ENCODE measurements at places on chromosomes 3 and 15.

- peak; percentile 7 for DNase-seq
These were observed 160.5 kb upstream of the CHRNA7 start for GRCh38 chr15:31869686-31870307.

DNA sequence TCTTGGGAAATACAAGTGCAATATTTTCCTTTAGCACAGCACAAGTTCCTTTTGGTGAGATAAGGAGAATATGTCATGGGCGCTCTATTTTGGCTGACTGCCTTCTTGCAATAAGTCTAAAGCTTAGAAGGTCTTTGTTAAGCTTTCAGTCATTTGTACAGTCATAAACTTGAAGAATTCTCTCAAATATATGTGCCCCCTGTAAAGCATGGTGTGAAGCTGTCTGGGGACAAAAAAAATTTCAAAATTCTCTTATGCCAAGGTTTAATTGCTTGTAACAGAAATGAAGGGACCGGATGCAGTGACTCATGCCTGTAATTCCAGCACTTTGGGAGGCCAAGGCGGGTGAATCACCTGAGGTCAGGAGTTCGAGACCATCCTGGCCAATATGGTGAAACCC is 21.7 kb upstream of the ARID3B start:
- no peak for DNase-seq

GRCh38 chr3:101039285-101039684 is 46.1 kb upstream of the ABI3BP start:
- no peak for DNase-seq

GRCh38 chr15:83205725-83206324 is 1.8 kb downstream of the HDGFL3 start:
- DNase-seq: peak; percentile 9

DNA sequence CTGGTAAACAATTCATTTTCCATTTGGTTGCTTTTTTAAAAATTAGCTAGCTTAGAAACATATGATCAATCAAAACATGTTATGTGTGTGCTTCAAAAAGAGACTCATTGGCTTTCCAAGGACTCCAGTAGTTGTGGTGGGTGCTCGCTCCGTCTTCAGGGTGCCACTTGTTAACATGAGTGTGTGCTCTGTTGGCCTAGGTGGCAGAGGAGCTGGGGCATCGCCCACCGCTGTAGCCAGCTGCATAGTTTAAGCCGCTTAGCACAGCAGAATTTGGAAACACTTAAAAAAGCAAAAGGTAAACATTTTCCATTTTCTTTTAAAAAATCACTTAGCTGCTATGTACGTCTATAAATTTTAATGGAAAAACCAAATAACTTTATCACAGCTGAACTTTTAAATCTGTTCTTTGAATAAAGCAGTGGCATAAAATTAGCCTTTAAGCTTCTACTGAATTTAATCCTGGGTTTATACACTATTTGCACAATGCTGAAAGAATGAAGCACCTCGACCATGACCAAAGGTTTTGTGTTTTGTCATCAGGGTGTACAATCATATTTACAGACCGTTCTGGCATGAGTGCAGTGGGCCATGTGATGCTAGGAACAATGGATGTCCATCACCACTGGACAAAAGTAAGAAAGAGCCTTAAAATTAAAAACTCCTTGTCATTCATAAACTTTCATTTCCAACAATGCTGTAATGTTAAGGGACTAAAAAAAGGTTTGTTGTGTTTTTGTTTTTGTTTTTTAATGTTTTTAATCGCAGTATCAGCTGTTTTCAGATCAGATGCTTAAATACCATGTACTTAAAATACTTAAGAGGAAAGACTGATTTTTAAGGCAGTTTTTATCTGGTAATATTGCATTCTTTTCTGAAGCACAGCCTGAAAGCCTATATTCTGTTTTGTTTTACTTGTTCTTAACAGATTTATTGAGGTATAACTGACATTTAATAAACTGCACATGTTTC is 57.9 kb downstream of the TCAIM start:
- DNase-seq: no peak

GRCh38 chr3:13528217-13528867 is 20.6 kb upstream of the FBLN2 start:
- DNase-seq: no peak

- DNase-seq: no peak
These were observed 418.4 kb upstream of the RARB start for GRCh38 chr3:25009665-25010064.

DNA sequence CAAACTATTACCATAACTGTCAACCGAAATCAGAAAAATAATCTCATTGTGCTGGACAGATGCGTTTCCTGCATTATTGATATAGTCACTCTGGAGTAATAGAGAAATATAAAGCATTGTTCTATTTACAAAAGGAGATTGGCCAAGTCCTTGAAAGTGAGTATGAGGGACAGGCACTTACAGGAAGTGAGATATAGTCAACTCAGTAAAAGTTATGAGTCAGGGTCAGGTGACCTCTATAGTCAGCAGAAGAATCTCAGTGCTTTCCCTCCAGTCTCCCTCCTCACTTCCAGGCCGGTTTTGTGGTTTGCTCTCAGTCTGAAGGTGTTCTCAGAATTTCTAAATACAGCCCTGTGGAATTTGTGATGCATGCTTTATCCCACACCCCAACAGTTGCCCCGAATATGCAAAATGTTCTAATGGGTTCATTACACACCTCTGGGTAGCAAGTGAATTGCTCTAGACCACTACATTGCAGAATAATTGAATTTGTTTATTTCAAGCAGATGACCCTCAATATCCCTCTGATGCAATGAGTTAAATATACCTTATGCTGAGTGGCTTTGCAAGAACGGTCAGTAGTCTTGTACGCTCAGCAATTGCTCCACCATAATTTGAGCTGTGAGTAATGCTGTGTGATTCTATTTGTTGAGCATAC is 787.7 kb downstream of the MCTP2 start:
- DNase-seq: peak; percentile 5

DNA sequence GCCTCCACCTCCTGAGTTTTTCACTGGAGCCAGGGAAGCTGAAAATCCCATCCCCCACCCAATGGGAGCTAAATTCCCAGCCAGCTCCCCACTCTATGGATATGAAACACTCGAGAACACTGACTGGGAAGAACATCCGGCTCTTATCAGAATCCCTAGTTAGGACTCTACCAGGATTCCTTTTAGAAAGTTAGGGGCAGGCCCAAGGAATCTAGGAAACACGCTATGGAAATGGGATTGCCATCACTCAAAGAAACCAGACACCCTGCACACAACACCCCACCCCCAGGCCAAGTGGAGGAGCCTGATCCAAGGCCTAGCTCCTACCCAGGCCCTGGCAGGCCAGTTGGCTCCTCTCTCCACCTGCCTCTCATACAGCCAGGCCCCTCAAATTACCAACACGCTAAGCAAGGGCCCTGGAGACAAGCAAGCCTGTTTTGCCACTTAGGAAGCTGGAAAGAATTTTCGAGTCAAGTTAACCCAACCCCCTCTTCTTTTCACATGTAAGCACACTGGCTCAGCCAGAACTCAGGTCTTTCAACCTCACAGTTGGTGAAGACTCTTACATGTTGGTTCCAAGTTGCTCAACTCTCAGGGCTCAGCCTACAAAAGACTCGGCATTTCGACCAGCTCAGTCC is 75.5 kb downstream of the RBPMS2 start:
- DNase-seq: no peak

- no peak for DNase-seq
These were observed 57.5 kb downstream of the MED12L start for GRCh38 chr3:151142929-151143328.

GRCh38 chr15:55917881-55918296 is 75.5 kb downstream of the NEDD4 start:
- peak; percentile 19 for DNase-seq

GRCh38 chr3:12399226-12399625 is 85.1 kb upstream of the TSEN2 start:
- peak; percentile 41 for DNase-seq

DNA sequence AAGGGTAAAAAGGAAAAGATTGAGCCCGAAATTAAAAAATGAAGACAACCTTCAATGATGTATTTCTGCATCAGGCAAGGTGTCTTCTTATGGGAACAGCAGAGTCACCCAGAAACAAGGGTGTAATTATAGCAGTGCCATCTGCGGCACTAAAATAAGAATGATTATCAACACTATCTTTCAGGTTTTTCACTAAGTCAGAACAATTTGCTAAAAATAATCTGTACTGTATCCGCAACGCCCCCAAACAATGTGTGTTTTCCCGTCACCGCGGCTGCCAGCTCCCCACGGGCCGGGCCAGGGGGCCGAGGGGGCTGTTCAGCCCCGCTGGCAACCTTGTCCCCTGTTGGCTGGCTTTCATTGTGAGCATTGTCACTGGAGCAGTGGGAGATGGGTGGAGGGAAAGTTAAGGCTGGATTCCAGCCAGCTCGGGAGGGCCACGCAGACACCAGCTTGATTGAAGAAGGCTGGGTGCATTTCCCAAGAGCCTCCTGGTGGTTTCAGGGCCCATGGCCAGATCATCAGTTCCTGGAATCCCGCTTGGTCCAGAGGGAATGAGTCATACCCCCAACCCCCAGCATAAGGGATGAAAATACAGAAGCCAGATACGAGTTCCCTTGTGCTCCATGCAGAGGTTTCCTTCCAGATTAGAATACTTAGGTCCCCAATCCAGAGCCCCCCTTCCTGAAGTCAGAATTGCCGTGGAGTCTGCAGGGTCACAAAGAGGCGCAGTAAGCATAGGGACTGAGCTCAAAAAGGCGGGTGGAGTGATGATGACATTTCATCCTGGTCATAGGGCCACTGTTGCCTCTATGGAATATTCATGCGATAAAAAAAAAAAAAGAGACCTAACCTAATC is 90.2 kb upstream of the KLF13 start:
- DNase-seq: peak; percentile 93

DNA sequence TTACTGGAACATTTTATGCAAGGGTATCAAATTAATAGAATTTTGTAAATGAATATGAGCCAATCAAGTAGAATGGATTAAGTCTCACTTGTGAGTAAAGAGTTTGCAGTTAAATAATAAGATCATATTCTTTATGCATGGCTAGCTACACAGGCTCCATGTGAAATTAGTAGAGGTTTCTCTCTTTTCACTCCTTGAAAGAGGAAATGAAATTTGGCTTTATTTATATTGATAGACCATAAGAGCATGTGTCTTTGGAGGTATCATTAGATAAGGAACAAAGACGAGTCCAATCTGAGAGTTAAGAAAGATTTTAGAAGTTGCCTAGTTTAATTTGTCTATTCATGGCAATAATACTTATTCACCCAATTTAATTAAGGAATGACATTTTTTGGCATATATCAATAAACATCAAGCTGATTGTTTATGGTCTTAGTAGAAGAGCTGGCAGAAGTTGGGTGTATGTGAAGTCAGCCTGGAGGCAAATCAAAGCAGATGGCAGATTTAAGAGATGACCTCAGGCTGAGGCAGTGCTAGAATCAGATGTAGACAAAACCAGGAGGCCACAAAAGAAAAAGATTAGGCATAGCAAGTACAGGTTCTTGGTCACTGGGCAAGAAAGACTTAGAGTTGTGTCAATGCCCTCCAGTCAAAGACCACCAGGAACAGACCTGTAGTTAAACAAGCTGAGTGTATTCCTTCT is 406.5 kb upstream of the ARHGEF26 start:
- DNase-seq: no peak

DNA sequence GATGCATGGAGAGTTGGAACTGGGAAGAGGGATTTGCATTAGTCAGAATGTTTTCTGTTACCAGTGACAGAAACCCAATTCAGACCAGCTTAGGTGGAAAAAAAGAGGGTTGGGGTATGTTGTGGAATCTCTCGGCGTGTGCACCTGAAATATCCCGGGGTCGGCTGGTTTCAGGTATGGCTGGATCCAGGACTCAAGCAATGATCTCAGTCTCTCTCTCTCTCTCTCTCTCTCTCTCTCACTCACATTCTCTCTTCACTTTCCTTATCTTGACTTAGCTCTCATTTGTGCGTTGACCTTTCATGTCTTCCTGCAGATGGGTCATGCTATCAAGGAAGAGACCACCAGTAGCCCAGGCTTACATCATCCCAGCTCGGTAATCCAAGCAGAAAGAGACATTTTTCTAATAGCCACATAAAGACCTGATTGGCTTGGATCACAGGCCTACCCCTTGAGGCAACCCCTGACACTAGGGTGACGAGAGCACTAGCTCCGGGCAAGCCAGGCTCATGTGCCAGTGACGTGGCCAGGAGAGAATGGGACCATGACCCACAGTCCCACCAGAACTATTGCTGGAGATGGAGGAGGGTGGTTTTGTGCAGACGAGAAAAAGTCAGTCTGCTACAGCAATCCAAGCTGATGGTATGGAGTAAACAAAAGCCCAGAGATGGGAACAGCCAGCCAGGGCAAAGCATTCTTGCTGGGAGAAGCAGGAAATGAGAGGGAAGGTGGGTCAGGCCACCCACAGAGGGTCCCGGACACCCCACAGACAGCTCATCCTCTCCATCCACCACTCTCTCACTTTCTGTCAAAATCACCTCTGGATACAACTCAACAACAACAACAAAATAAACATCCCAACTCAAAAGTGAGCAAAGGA is 91.7 kb downstream of the CHSY1 start:
- no peak for DNase-seq

- DNase-seq: no peak
These were observed 29.9 kb upstream of the GPD1L start for GRCh38 chr3:32076566-32076965.

GRCh38 chr15:92033723-92034122 is 180.2 kb downstream of the SLCO3A1 start:
- no peak for DNase-seq

GRCh38 chr3:23880703-23881339 is 36.0 kb downstream of the NKIRAS1 start:
- DNase-seq: no peak

DNA sequence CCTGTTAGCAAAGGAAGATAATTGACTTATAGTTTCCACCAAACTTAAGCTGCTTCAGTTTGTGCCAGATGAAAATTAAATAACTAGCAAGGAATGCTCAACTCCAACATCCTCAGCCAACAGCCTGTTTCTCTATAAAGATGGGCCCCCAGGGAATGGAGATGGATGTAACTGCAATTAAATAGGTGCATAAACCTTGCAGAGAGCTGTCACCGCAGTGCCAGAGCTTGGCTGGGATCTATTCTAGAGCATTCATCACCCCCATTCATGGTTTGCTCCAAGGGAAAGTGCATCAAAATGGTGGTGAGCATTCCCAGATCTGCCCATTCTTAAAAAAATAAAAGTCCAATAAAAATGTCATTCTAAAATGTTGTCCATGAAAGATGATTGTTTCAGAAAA is 19.7 kb upstream of the RORA start:
- DNase-seq: no peak

GRCh38 chr3:55860049-55860721 is 373.1 kb upstream of the WNT5A start:
- DNase-seq: no peak

DNA sequence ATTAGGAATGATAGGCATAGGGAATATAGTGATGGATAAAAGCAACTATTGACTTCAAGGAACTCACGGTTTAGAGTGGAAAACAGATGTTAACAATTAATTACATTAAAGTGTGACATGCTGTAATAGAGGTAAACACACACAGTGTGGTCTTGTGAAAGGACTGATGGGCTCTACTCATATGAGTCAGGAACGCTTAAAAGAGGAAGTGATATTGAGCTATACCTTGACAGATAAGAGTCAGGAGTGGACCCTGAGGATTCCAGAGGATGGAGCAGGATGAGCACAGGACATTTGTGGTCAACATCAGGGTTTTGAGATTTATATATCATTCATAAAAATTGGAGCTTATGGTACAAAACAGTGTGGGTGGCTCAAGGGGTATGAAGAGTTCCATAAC is 11.0 kb downstream of the EXOG start:
- DNase-seq: no peak

- no peak for DNase-seq
These were observed 46.4 kb upstream of the SYNM start for GRCh38 chr15:99058421-99058870.

Measured in suppressor macrophage treated with lipopolysaccharide for 4 hours (primary cell).